ENCODE measurements at places on chromosomes 6 and 20. TPM values are rescaled to one million over a fixed set of nuclear protein-coding genes. Genes with fewer than 3 reads are reported as not detected.

CCN5 gene
- total RNA-seq = 13.6 TPM

NRSN1 gene
- total RNA-seq = not detected

HUS1B gene
- total RNA-seq = not detected

OR2H2 gene
- total RNA-seq = not detected

SCRT2 gene
- not detected for total RNA-seq

RBM38 gene
- total RNA-seq = 89.6 TPM

HLA-G gene
- not detected for total RNA-seq

TCP11 gene
- total RNA-seq = not detected

AURKA gene
- 8.4 TPM for total RNA-seq

POU5F1 gene
- total RNA-seq = 0.51 TPM

FOXC1 gene
- 2.7 TPM for total RNA-seq

NKX2-2 gene
- not detected for total RNA-seq

LZTS3 gene
- total RNA-seq = 19.6 TPM

TTI1 gene
- total RNA-seq = 12.4 TPM

SLPI gene
- 5.7 TPM for total RNA-seq

LY86 gene
- total RNA-seq = 1.1 TPM

GMPR gene
- total RNA-seq = 125 TPM

FAM83C gene
- total RNA-seq = not detected

ULBP1 gene
- total RNA-seq = 0.30 TPM

BPHL gene
- 19.0 TPM for total RNA-seq

ATP6V1G2 gene
- total RNA-seq = 2.2 TPM

DYNLT2 gene
- 0.41 TPM for total RNA-seq

PBOV1 gene
- total RNA-seq = not detected

SNX9 gene
- total RNA-seq = 35.5 TPM

PTGIS gene
- total RNA-seq = 24.2 TPM

ENPP3 gene
- total RNA-seq = 0.16 TPM

GLP1R gene
- total RNA-seq = 6.8 TPM

CCN2 gene
- total RNA-seq = 12.5 TPM

FAM217A gene
- total RNA-seq = not detected

C6orf163 gene
- total RNA-seq = 1.4 TPM

MYO6 gene
- 4.7 TPM for total RNA-seq

CST7 gene
- 1.4 TPM for total RNA-seq

SLC35D3 gene
- not detected for total RNA-seq

PROKR2 gene
- not detected for total RNA-seq

GPX6 gene
- total RNA-seq = not detected

CST1 gene
- total RNA-seq = not detected

PPIL6 gene
- 4.5 TPM for total RNA-seq

EPHA7 gene
- 1.3 TPM for total RNA-seq

LHFPL5 gene
- not detected for total RNA-seq

TRERF1 gene
- total RNA-seq = 1.7 TPM

CBLN4 gene
- total RNA-seq = not detected

MYCT1 gene
- total RNA-seq = 17.6 TPM

NKAPL gene
- 7.4 TPM for total RNA-seq

WFDC10A gene
- total RNA-seq = not detected

SLA2 gene
- total RNA-seq = 0.30 TPM

RSPO3 gene
- total RNA-seq = 0.92 TPM

RBL1 gene
- 5.3 TPM for total RNA-seq

All from Right ventricle myocardium inferior (tissue), 1 donor.